ENCODE measurements at places on chromosomes 1 and 21.

DNA sequence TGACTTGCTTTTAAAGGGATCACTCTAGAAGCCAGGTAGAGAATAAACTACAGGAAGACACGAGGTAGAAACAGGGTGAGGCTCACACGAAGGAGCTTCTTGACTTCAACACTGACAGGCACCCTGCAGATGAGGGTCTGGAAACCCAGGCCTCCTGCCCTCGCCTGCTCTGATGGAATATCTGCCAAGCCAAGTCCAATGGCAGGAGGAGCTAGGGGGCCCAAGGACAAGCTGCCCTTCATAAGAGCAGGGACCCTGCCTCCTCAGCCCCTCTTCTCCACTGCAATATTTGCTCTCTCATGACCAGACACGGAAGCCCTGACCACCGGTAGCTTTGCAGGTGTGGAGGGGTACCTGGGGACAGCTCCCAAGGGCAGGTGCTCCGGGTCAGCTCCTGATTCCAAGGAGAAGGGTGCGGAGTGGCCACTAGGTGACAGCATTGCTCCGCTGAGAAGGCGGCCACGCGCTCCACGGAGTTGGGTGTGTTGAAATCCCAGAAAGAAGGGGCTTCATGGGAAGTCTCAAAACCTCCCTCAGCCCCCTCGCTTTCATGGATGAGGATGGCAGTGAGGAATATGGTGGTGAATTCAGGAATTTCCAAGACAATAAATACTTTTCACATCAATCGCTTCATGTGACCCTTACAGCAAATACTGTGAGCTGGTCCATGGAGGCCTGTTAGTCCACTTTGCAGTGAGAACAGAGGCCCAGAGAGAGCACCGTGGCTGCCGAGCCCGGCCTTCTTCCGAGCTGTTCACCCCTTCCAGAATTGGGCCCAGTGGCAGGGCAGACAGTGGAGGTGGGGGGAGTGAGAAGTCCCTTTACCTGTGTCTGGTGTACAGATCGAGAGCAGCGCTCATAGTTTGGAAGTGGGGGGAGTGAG lies 33.2 kb upstream of the PAX7 start:
- peak; percentile 38 for DNase-seq

- DNase-seq, result peak; percentile 79
Measured at GRCh38 chr1:158019171-158019868, 25.9 kb downstream of the KIRREL1 start.

DNA sequence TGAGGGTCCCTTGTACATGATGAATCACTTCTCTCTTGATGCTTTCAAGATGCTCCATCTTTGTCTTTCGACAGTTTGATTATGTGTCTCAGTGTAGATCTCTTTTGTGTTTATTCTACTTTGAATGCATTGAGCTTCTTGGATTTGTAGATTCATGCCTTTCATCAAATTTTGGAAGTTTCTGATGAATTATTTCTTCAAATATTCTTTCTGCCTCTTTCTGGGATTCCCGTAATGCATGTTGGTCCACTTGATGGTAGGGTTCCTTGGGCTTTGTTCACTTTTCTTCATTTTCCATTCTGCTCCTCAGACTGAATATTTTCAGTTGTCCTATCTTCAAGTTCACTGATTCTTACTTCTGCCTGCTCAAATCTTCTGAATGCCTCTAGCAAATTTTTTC lies 50.7 kb downstream of the ADSS2 start:
- DNase-seq, result no peak

GRCh38 chr1:162677607-162678371 lies 45.5 kb downstream of the DDR2 start:
- no peak for DNase-seq

DNA sequence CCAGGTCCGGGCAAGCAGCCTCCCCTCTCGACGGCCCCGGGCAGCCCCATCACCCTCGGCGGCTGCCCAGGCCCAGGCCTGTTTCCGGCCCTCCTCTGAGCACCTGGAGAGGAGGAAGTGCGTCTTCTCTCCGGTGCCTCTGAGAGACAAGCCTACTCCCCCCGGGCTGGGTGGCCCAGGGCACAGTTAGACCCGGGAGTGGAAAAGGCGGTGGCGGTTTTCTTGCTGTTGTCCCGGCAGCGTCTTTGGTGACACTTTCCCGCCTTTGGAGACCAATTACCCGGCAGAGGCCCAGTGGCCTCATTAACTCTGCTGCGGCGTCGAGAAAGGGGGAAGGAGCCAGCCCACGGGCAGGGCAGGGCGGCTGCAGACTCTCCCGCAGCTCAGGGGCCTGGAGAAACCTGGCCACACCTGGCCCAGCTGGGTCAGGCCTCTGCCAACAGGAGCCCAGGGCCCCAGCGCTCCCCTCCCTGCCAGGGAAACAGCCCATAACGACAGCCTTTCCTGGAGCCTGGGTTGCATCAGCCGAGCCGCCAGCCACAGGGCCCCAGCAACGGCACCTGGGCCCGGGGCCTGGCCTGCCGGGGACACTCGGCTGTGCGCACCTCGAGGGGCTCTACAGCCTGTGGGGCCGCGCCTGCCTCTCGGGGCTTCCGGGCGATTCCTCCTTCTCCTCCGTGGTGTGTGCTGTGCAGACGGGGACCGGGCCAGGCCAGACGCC lies 28.4 kb upstream of the C1orf159 start:
- no peak for DNase-seq

DNA sequence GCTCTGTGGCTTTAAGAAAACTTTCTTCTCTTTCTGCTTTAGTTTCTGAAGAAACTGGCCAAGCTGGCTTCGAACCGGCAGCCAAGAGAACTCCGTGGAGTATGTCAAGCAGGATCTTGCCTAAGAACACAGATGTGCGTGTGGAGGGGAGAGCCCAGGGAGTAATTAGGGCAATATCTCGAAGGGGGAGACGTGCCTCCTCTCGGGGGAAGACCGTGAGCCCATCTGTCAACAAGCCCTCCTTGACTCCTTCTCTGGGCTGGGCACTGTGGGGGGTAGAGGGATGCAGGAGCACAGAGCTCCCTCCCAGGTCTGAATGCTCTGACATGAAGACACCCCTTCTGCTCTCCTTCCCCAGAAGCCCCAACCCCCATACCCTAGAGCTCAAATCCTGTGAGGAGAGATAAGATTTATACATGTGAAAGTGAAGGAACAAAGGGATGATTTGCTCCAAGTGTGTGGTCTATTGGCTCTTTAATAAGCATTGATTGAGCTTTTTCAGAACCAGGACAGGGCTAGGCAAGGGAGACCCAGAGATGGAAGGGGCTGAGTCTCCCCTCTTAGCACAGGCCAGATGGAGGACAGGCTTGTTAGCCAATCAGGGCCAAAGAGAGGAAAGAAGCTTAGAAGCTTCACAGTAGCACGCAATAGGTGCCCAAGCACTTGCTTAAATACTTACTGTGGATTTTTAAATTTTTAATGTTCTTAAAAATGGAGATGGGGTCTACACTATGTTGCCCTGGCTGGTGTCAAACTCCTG lies 37.5 kb downstream of the EDN2 start:
- DNase-seq, result no peak

DNA sequence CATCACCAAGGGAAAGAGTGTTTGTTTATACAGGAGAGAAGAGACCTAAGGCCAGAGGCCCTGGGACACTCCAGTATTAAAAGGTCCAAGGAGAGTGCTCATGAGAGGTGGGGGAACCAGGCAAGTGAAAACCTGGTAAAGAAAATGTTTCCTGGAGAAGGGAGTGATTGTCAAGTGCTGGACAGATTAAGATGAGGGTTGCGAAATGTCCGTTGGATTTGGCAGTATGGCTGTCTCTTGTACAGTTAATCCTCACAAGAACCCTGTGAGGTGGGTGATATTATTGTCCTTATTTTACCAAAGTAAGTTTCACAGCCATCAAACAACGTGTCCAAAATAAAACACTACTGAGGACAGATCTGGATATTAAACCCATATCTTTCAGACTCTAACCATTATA lies 44.2 kb downstream of the RPAP2 start:
- DNase-seq, result no peak

Data from tibial artery (tissue), 4 donors.